ENCODE measurements at places on chromosomes 3 and 15. TPM values are rescaled to one million over a fixed set of nuclear protein-coding genes. Genes with fewer than 3 reads are reported as not detected.

MAP1A gene
- total RNA-seq = 1.8 TPM

- no peak for DNase-seq
These were observed 48.5 kb upstream of the SLC4A7 start for GRCh38 chr3:27532426-27533260.

PIF1 gene
- total RNA-seq = 4.8 TPM

DNA sequence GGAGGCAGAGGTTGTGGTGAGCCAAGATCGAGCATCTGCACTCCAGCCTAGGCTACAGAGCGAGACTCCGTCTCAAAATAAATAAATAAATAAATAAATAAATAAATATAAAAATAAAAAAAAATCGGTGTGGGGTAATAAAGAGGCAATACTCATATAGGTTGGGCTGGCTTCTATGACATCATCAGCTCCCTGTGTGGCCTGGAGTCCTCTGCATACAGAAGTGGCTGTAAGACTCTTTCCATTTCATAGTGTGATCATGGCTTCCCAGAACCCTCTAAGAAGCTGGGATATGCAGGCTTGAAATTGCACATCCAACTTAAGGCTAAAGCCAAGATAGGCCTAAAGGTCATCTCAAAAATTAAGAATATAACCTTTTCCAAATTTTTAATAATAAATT, 101.6 kb downstream of the ZIC4 start:
- DNase-seq = no peak

- DNase-seq = no peak
These were observed 121.3 kb downstream of the RPLP1 start for GRCh38 chr15:69573815-69574475.

DNA sequence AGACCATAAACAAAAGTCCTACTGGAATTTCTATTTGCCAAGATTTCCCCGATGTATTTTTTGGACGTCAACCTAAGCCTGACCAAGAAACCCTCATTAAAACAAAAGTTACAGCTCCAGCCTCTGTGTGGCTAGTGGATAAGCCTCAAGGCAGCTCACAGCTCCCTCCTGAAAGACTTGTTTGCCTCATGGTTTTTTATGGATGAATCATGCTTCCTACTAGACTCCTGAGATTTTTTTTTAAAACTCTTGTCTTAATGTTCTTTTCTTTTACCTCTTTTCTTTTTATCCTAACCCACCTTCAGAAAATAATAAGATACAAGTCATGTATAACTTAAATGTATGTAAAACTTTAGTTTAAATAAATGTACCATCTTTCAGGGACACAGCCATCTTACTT, 52.4 kb downstream of the SUCNR1 start:
- DNase-seq = no peak

FBXW12 gene
- not detected for total RNA-seq

BTLA gene
- total RNA-seq = not detected

RTP1 gene
- not detected for total RNA-seq

All from endothelial cell (in vitro differentiated cells).